GM12864 (cell line): ENCODE measurements at places on chromosomes 6 and 20.

- DNase-seq: no peak
These were observed 34.5 kb upstream of the MRGBP start for GRCh38 chr20:62761759-62762131.

DNA sequence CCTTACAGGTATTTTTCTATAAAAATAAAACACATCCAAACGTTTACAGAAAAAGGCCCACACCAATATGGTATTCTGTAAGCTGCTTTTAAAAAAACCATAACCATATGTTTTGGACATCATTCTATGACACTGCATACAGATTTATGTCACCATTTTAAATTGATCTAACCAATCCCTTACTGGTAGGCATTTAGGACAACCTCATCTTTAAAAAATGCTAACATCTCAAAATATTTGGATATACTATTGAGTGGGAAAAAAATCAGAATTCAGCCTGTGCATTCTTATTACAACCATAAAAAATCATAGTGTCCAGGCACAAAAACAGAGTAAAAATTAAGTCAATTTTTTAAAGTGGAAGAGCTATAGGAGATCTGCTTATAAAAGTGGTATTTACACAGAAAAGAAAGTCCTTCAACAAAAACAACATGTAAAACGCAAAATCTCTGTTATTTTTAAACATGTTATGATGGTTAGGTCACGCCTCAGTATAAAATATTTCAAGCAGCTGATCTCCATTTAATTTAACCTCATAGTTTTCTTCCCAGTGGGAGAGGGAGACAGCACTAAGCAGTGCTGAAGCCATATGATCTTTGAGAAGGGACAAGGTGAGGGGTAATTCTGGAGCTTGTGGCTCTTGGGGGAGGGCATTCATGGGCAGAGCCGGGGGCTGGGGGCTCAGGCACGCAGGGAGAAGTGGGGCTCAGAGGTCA is 21.2 kb downstream of the TRAM2 start:
- DNase-seq: no peak

DNA sequence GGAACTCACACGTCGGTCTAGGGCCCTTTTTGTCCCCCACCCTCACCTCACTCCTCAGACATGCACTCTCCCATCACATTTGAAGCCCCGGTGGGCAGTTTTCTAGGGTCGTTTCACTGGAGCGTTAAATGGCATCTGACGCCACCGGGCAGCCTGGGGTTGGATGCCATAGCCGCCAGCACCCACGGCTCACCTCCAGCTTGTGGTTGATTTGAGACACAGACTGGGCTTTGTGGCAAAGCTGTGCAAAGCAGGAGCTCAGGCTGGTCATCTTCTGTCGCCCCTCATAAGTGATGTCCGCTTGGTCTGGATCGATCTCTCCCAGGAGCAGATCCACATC is 530 bp downstream of the GOPC start:
- no peak for DNase-seq

DNA sequence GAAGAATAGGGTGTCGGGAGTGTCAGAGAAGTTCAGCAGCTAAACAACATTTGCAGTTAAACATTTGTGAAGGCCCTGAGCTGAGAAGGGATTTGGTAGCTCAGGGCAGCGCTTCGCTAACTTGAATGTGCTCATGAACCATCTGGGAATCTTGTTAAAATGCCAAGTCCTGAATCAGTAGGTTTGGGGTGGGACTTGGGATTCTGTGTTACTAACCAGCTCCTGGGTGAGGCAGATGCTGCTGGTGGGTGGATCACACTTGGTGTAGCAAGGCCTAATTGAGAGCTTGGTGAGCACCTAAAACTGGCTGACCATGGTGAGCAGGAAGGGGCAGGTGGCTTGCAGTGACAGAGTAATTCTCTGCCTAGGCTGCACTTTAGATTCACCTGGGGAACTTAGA is 5.9 kb downstream of the PTPRA start:
- DNase-seq: no peak

DNA sequence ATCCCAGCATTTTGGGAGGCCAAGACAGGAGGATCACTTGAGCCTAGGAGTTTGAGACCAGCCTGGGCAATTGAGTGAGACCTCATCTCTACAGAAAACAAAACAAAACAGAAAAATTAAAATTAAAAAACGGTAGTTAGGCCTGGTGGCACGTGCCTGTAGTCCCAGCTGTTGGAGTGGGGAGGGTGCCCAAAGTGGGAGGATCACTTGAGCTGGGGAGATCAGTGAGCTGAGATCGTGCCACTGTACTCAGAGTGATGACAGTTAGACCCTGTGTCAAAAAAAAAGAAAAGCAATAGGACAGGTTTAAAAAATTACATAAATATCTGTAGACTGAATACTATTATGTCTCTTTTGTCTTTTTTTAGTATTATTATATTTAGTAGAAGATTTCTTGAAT is 64.3 kb downstream of the ITCH start:
- DNase-seq: no peak

- no peak for DNase-seq
These were observed 69.6 kb downstream of the JAG1 start for GRCh38 chr20:10603971-10604864.

GRCh38 chr6:15464211-15464725 is 198.6 kb downstream of the DTNBP1 start:
- DNase-seq: no peak

DNA sequence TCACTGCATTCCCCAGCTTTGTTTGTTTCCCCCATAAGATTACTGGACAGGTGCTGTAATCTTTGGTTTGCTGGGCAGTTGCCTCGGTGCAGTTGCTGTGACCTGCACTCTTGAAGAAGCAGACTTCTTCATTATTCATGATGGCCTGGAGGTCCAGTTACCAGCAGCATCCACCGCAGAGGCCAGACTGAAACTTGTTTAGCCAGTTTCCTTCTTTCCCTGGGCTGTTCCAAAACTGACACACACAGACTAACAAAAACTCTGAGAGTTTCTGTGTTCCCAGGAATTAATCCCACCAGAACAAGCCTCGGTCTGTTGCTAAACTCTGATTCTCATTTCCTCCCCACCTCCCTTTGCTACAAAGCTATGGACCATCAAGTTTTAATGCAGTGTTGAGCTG is 144.1 kb downstream of the QRSL1 start:
- DNase-seq: no peak

DNA sequence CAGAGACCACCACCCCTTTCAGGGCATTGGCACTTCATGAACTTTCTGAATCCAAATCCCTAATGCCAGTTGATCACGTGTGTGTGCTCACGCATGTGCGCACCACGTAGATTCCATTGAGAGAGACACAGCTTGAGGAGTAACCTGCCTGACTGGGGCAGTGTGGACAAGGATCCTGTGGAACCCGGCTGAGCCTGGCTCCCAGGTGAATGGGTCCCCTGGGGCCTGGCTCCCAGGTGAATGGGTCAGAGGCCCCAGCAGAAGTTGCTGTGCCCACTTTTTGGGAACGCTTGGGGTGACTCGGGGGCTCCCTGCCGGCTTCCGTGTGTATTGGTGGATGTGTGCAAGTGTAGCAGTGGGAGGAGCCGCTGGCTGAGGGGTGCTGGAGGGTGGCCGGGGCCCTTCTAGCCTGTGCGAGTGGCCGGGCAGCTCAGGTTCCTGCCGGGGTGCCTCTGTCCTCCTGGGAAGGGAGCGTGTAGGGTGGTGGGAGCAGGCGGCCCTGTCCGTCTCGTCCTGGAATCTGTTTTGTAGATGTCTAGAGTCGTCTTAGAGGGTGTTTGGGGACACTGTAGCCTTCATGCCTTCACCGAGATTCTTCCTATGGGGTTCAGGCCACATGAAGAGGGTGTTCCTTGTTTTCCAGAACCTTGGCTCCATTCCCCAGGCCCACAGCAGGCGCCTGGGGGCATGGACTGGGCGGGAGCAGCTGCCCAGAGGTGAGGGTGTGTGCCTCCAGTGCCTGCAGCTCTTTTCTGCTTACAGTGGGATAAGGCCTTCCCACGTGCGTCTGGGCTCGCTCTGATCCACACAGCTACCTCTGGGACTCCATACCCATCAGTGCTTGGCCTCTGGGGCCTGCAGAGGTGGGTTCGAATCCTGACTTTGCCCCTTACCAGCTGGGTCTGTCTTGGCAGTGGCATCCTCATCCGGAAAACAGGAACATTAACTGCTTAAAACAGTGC is 3.2 kb downstream of the RBM38 start:
- no peak for DNase-seq

GRCh38 chr6:113338644-113339043 is 518.5 kb upstream of the MARCKS start:
- no peak for DNase-seq

- DNase-seq: peak; percentile 48
These were observed 138.3 kb upstream of the CDYL start for GRCh38 chr6:4637691-4638433.

DNA sequence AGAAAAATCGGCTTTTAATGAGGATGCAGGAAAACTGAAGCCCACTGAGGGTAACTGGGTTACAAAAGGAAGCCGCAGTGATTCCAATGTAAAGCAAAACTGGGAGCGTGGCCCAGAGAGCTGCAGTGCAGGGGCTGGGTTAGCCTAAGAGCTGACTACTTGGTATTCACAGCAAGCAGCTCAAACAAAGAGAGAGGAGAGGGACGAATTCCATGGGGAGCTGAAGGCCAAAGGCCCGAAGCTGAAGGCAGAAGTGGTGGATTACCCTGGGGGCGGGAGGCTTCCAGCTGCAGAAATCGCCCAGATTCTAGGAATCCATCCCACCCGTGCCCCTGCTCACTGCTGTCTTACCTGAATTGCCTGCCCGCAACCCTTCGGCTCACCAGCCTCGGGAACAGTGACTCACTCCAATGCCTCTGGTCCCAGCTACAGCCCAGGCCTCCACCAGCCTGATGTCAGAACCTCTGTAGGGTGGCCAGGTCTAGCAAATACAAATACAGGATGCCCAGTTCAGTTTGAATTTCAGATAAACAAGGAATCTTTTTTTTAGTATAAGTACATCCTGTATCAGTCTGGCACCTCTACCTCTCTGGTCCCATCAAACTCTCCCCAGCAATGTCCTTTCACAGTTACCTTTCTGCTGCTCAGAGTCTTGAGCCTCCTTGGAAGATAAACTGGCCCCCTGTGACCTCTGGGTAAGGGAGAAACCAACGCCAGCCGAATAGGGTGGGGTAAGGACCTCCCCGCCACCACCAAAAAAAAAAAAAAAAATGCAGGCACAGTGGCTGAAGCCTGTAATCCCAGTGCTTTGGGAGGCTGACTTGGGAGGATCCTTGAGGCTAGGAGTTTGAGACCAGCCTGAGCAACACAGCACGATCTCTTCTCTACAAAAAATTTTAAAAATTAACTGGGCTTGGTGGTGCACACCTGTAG is 14.6 kb upstream of the ZMYND8 start:
- DNase-seq: no peak

GRCh38 chr20:62010551-62011402 is 54.9 kb downstream of the TAF4 start:
- peak; percentile 12 for DNase-seq

- DNase-seq: no peak
These were observed 164.3 kb upstream of the SOX4 start for GRCh38 chr6:21429291-21429690.

DNA sequence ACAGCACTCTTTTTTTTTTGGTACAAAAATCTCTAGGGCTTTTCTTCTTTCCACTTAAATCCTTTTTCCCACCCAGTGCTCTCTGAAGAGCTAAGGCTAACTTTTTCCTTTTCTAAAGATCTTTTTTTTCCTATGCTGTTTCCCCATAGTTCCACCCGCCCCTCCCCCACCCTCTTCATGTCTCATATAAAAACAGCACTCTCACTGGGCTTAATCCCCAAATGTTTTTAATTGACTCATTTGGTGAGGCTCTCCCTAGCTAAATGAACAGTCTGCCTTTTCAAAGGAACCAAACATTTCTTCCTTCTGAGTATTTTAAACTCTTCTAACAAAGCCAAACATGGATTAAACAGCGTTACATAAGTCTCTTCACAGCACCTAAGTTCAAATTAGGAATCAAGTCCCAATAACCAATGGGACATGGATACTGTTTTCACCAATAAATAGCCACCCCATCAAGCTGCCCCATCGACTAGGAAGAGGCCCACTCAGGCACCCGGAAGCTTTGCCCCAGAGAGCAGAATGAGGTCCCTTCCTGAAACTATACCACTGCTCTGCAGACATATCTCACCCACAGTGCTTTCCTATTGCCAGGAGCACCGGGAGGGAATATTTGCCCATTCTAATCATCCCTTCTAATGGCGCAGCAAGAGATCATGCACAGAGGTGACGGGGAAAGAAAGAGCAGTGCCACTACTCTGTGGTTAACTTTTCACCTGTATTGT is 63.7 kb downstream of the ATXN1 start:
- no peak for DNase-seq

GRCh38 chr6:125099211-125100073 is 54.1 kb upstream of the TPD52L1 start:
- no peak for DNase-seq

- no peak for DNase-seq
These were observed 46.6 kb upstream of the TOX2 start for GRCh38 chr20:43868091-43868490.

DNA sequence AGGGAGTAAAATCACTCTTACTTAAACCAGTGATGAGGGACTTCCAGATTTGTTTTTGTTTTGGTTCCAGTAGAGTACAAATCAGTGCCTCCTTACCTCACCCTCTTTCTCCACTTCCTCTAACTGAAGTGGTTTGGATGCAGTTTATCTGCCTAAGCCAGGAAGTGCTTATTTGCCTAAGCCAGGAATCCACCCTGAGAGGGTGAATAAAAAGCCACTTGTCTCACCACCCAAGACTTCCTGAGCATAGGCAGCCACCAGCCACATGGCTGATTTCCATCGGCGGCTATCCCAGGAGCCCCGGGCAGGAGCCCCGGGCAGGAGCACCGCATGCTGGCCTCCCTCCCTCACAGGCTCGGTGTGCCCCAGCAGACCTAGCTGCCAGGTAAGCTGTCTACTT is 12.0 kb downstream of the LRP11 start:
- DNase-seq: no peak

DNA sequence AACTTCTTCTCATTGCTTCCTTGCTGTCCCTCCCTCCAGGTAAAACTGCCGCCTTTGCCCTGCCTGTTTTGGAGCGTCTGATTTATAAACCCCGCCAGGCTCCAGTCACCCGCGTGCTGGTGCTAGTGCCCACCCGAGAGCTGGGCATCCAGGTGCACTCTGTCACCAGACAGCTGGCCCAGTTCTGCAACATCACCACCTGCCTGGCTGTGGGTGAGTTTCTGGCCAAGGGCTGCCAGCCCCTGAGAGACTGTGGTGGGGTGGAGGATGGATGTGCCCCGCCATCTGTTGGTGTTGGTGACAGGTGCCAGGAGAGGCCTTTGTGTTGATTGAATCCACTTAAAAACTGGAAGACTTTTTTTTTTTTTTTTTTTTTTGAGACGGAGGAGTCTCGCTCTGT is 9.5 kb downstream of the DDX27 start:
- no peak for DNase-seq

DNA sequence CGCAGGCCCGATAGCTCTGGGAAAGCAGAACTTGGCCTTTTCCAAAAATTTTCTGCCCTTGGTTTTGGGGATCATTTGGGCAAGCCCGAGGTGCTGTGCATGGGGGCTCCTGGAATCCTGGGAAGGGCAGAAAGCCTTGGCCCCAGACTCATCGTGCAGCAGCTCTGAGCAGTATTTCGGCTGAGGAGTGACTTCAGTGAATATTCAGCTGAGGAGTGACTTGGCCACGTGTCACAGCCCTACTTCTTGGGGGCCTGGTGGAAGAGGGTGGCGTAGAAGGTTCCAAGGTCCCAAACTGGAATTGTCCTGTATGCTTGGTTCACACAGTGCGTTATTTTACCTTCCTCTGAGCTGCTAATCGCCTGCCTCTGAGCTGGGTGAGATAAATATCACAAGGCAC is 1.1 kb upstream of the BMP2 start:
- no peak for DNase-seq
